ENCODE measurements at places on chromosomes 13 and 19. TPM values are rescaled to one million over a fixed set of nuclear protein-coding genes. Genes with fewer than 3 reads are reported as not detected.
A peak's percentile ranks its signal among the peaks of the same experiment; 100 is the strongest.

- no peak overlapping the region for H3K27ac ChIP-seq
- H3K27me3 ChIP-seq = peaks cover 69% of the 10 kb centered on the region
- DNase-seq = no peak
- H3K36me3 ChIP-seq = no peaks in the 10 kb centered on the region
Measured at GRCh38 chr19:53961523-53962356, 997 bp upstream of the CACNG8 start.

DNA sequence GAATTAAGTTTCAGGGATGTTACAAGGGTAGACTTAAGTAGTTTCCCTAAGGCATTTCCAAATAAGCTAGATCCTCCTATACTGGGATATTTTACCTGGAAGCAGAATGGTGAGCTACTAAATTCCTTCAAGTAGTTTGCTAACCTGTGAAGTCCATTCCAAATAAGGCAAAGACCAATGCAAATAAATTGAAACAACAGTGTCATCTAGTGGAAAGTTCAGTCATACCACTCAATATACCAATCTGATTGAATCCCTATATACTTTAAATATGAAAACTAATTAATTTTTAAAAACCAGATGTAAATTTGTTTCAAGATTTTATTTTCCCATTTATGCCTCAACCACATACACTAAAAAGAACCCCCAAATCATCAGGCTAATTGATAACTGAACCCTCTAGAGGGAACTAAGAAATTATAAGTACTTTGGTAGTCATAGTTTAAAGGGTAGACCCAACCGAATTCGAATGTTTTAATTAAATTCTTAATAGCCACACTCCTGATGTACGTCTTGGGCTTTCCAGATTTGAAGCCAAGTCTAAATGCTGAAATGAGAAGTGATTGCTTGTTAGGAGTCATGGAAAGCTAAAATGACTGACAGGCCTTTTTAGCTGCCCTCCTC is 223.7 kb downstream of the TBC1D4 start:
- peaks cover 11% of the 10 kb centered on the region for H3K27me3 ChIP-seq
- no peaks in the 10 kb centered on the region for H3K36me3 ChIP-seq
- H3K27ac ChIP-seq = no peak overlapping the region

GRCh38 chr13:42396501-42396900 is 124.5 kb downstream of the AKAP11 start:
- peak; percentile 67 for DNase-seq
- peak overlapping the region; percentile 81 for H3K27ac ChIP-seq
- peaks cover 14% of the 10 kb centered on the region for H3K36me3 ChIP-seq

DNA sequence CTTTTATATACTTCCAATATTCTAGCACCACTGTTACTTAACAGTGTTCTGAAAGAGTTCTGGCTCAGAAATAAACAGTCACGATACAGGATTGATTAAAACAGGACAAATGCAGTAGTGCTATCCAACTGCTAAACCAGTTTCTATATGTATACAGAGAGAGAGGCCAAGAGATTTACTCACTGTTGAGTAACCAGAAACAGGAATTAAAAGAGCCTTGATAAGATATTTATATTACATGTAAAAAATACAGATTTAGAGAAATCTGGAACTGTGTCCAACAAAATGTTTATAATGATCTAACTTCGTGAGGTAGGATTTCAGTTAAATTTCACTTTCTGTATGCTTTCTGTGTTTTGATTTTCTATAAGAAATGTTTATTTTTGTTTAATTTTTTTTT is 116.6 kb downstream of the CDK8 start:
- H3K36me3 ChIP-seq = no peaks in the 10 kb centered on the region
- no peaks in the 10 kb centered on the region for H3K27me3 ChIP-seq
- H3K27ac ChIP-seq = no peak overlapping the region
- DNase-seq = no peak
- H3K4me3 ChIP-seq = no peak overlapping the region

GRCh38 chr19:4386041-4386782 is 14.1 kb downstream of the SH3GL1 start:
- H3K27ac ChIP-seq = no peak overlapping the region
- DNase-seq = no peak
- H3K27me3 ChIP-seq = no peaks in the 10 kb centered on the region
- peaks cover 24% of the 10 kb centered on the region for H3K36me3 ChIP-seq

DNA sequence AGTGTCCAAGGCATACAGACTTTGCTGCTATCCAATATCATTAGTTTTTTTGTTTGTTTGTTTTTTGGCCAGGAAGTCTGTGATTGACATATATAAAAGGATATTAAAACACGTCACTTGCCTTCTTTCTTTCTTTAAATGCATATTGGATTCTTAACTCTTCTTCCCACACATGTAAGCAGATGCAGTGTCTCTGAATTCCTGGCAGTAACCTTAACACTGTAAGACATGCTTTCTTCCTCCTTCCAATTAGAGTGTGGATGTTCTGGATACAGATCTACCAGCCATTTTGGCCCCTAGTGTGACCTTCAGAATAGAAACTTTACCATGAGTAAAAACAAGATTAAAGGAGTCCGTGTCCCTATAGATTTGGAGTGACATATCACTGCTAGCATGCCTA is 967.4 kb upstream of the PRR20A start:
- no peaks in the 10 kb centered on the region for H3K4me1 ChIP-seq
- DNase-seq = no peak
- no peak overlapping the region for H3K4me3 ChIP-seq
- H3K27ac ChIP-seq = no peak overlapping the region

GRCh38 chr19:17794731-17795494 is at the start of gene B3GNT3:
Gene B3GNT3, plus strand, starts transcription at chr19:17795138. Its CDS starts 12,670 bp downstream, at chr19:17807808.
- H3K4me3 ChIP-seq = no peak within 1 kb of the TSS
- H3K36me3 ChIP-seq = no peaks in the 10 kb centered on the region
- H3K27ac ChIP-seq = no peak within 1 kb of the TSS

DNA sequence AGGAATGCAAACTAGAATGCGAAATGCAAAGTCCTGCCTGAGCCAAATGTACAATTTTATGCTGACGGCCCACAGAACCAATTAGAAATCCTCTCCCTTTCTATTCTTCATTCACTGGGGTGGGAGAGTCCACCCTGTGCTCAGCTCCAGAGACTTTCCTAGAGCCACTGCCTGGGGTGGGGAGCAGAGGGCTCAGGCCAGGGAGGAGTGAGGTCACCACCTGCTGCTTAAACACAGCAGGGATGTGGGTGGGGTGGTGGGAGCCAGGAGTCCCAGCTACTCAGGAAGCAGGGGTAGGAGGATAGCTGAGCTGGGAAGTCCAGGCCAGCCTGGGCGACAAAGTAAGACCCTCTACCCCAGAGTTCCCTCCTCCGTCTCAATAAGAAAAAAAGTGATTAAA is 26.9 kb upstream of the ZNF83 start:
- H3K4me1 ChIP-seq = no peaks in the 10 kb centered on the region
- no peak overlapping the region for H3K27ac ChIP-seq
- no peak for DNase-seq
- no peaks in the 10 kb centered on the region for H3K27me3 ChIP-seq

DNA sequence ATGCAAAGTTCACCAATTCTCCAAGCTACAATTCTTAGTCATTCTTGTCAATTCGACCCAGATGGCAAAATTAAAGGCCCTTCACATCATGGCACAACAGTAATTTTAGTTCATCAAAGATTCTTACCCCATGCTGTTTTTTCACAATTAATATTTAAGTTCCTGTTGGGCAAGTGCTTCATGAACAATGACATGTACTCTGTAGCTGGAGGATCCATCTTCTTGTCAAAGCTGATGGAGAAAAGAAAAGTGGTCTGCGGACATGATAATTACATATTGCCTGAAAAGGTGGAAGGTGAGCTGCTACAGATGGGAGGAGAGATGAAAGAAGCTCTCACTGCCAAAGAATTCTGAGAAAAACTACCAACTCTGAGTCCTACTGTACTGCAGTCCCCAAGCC is 1370.3 kb upstream of the SLC10A2 start:
- no peaks in the 10 kb centered on the region for H3K36me3 ChIP-seq
- no peaks in the 10 kb centered on the region for H3K27me3 ChIP-seq
- H3K4me3 ChIP-seq = no peak overlapping the region

GRCh38 chr19:36409841-36410240 is 8.6 kb downstream of the ZFP82 start:
- H3K27ac ChIP-seq = no peak overlapping the region
- no peaks in the 10 kb centered on the region for H3K27me3 ChIP-seq
- no peak for DNase-seq
- peaks cover 65% of the 10 kb centered on the region for H3K36me3 ChIP-seq
- no peak overlapping the region for H3K4me3 ChIP-seq

DNA sequence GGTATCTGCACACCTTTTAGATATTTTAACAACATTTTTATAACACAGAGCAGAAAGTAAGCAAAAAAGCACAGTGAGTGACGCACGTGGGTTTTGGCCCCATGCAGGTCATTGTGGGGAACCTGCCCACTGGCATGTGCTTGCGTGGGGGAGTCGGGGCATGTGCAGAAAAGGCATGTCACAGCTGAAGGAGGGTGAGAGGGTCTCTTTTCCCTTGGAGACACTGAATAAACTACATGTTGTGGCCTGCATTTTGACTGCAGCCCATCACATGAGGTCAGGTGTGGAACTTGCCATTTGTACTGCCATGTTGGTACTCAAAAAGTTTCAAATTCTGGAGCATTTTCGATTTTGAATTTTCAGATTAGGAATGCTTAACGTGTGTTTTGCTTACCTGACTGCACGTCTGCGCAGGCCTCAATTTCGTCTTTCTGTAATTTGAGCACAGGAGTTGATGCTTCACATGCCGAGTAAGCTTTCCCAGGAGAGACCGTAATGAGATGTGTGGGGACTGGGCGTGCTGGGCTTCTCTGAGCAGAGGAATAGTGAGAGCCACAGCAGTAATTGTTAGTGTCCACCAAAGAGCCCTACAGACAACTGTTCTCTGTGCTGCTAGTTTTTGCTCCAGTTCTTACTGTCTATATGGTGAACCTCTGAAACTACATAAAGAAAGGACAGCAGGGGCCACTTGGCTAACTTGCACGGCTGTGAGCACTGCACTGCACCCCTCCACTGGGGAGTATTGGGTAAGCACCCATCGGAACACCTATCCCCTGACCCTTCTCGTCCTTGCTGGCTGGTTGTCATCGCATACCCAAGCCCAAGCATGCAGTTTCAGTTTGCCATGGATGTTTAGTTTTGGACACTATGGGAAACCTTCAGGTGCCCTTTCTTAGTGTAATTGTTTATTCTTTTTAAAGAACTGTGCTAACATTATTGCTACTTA is 72.9 kb upstream of the GPR183 start:
- H3K27ac ChIP-seq = peak overlapping the region; percentile 93
- no peaks in the 10 kb centered on the region for H3K27me3 ChIP-seq
- no peak overlapping the region for H3K4me3 ChIP-seq
- peak; percentile 22 for DNase-seq
- H3K4me1 ChIP-seq = peaks cover 92% of the 10 kb centered on the region

- H3K36me3 ChIP-seq = peaks cover 34% of the 10 kb centered on the region
- peaks cover 63% of the 10 kb centered on the region for H3K4me1 ChIP-seq
- DNase-seq = no peak
- H3K27me3 ChIP-seq = no peaks in the 10 kb centered on the region
Measured at GRCh38 chr19:18085702-18086457, 854 bp downstream of the IL12RB1 start.

DNA sequence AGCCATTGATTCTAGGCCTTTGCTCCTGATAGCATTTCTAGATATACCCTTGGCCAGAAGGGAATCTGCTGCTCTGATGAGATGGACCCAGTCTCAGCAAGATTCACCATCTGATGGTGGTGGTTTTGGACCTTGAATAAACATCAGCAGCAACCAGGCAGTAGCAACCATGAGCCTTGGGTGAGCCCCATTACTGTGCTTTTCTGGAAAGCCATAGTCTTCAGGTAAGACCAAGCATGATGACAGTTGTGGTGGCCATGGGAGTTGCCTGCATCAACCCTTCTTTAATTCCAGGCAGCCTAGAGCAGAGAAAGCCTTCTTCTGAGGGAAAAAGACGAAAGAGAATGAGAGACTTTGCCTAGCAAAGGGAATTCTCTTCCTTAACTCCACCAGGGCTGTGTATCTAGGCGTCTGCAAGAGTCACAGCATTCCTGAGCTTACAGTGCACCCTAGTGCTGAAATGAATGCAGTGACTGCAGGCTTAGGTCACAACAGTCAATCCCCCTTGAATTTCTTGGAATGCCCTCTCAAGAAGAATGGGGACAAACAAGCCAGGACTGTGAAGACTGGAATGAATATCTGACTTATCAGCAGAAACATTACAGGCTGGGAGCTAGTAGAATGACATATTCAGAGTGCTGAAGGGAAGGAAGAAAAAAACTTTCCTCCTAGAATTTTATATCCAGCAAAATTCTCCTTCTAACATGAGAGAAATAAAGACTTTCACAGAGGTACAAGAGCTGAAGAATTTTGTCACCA is 942.4 kb upstream of the PCDH20 start:
- H3K4me1 ChIP-seq = no peaks in the 10 kb centered on the region
- no peak for DNase-seq
- no peaks in the 10 kb centered on the region for H3K36me3 ChIP-seq
- H3K27me3 ChIP-seq = no peaks in the 10 kb centered on the region

GRCh38 chr13:106450991-106451390 is 84.5 kb downstream of the EFNB2 start:
- no peaks in the 10 kb centered on the region for H3K4me1 ChIP-seq
- no peaks in the 10 kb centered on the region for H3K36me3 ChIP-seq
- H3K4me3 ChIP-seq = no peak overlapping the region

- peaks cover 70% of the 10 kb centered on the region for H3K4me1 ChIP-seq
- no peaks in the 10 kb centered on the region for H3K27me3 ChIP-seq
- H3K27ac ChIP-seq = peak overlapping the region; percentile 81
Measured at GRCh38 chr19:17846146-17846545, 1.6 kb downstream of the JAK3 start.

DNA sequence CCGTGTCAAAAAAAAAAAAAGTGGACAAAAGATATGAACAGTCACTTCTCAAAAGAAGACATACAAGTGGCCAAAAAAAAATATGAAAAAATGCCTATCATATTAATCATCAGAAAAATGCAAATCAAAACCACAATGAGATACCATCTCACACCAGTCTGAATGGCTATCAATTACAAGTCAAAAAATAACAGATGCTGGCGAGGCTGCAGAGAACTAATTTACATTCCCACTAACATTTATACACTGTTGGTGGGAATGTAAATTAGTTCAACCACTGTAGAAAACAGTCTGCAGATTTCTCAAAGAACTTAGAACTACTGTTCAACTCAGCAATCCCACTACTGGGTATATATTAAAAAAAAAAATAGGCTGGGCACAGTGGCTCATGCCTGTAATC is 26.5 kb upstream of the FOXO1 start:
- no peak overlapping the region for H3K27ac ChIP-seq
- no peaks in the 10 kb centered on the region for H3K27me3 ChIP-seq
- DNase-seq = no peak

DNA sequence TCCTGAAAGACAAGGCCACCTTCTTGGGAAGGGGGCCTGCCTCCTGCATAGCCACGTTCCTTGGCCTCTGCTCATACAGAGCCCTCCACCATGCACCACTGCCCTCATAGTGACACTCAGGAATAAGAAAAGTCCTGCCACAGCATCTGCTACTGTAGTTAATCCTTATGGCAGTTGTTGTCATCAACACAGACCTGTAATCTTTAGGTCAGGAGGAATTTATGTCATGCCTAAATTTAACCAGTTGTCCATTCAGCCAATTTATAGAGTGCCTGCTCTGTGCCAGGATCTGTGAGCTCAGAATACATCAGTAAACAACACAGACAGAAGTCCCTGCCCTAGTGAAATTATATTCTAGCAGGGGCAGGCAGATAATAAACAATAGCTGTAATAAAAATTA is 44.4 kb downstream of the FAM124A start:
- peaks cover 6% of the 10 kb centered on the region for H3K27me3 ChIP-seq
- H3K27ac ChIP-seq = no peak overlapping the region
- H3K4me3 ChIP-seq = no peak overlapping the region
- DNase-seq = no peak
- H3K4me1 ChIP-seq = no peaks in the 10 kb centered on the region

URI1 gene
- 48.1 TPM for total RNA-seq

ELOF1 gene
- 47.9 TPM for total RNA-seq

ZNF93 gene
- 17.9 TPM for total RNA-seq

PSG11 gene
- total RNA-seq = not detected

FBN3 gene
- not detected for total RNA-seq

CATSPERD gene
- total RNA-seq = not detected
